H54 (cell line): ENCODE measurements at places on chromosomes 3 and 15.

DNA sequence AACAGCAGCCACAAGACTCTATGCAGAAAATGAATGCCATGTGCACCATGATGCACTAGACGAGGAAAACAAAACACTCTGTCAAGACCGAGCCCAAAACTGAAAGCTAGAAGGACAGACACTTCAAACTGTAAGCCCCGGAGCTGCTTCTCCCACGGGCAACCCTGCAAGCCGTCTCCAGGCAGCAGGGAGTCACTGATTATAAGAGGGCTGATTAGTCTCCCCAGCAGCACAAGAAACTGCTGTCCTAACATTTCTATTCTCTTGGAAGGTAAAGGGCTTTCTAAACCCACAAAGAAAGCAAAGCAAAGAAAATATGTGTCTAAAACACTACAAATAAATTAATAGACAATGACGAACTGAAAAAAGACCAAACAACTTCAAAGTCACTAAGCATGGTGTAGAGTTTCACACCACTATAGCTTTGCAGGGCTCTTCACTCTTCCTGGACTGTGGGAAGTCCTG is 15.5 kb downstream of the TBC1D2B start:
- DNase-seq: no peak

GRCh38 chr15:96354731-96355567 is 24.4 kb downstream of the NR2F2 start:
- no peak for DNase-seq

DNA sequence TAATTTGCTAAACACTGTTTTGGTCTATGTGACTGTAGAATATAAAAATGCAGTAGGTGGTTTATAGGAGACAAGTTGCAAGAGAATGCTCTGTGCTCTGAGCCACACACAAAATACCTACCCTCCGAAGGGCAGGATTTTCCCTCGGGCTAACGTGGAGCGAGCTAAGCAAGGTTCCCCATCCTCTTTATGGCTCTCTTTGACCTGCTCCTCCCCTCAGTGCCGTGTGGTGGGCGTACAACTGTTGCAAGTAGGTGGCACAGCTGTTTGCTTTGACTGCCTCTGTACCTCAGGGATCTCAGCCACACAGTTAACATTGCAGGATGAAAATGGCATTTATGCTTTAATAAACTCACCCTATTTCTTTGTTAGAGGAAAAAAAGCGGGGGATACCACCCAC is 339.1 kb downstream of the SATB1 start:
- DNase-seq: no peak

DNA sequence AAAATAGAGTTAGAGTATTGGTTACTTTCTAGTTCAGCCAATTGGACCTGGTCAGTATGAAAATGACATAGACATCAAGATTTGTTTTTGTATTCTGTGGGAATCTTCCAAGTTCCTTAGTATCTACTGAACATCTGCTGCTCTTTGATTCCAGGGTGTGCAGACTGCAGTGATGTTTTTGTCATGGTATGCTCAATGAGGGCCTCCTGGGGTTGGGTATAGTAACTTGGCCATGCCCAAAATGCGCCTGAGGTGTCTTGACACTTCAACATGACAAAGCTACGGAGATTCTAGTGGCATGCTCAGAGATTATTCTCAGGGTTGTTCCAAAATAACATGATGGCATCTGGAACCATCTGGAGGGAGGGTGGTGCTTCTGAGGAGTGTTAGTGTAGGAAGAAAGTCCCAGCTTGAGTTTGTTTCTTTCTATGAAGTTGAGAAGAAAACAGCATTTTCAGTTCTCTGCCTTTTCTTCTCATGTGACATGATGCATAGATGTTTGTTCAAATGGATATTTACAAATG is 313.5 kb upstream of the TBL1XR1 start:
- DNase-seq: no peak

- no peak for DNase-seq
These were observed 193.3 kb downstream of the CD47 start for GRCh38 chr3:107897471-107898061.

DNA sequence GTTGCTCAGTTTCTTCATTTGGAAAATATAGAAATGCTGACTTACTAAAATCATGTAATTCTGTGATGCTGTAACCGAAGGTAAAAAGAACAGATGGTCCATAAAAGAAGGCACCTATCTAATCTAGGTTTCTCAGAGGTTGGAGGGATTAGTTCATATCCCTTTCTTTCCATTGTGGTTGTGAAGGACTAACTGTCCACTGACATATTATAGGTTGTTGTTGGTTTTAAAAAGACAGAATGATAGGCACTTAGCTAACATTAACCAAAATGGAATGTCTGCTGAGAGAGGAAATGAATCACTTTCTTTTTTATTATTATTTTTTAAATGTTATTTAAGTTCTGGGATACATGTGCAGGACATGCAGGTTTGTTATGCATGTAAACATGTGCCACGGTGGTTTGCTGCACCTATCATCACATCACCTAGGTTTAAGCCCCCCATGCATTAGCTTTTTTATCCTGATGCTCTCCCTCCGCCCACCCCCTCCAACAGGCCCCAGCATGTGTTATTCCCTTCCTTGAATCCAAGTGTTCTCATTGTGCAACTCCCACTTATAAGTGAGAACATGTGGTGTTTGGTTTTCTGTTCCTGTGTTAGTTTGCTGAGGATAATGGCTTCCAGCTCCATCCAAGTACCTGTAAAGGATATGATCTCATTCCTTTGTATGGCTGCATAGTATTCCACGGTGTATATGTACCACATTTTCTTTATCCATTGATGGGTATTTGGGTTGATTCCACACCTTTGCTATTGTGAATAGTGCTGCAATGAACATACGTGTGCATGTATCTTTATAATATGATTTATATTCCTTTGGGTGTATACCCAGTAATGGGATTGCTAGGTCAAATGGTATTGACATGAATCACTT is 45.8 kb downstream of the ALDH1A2 start:
- no peak for DNase-seq

- no peak for DNase-seq
These were observed 24.4 kb downstream of the SEC61A1 start for GRCh38 chr3:128076483-128077201.

GRCh38 chr3:36221975-36222374 is 158.3 kb upstream of the STAC start:
- no peak for DNase-seq

DNA sequence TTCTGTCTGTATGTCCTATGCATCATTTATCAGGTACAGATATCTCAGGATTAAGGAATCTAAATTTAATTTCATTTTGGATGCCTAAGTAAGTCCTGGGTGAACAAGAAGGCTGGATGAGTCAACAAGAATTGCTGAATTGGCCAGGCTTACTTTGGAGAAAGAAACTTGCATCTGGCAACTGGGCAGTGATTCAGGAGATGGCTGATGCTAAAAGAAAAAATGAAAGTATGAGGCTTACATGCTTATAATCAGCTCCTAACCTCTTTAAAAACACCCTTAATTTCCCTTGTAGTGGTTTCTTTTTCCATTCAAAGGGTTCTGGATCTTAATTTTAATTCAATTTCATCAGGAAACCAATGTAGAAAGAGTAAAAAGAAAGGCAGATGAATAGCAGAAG is 228.8 kb upstream of the PEX5L start:
- no peak for DNase-seq

- DNase-seq: no peak
These were observed 461 bp upstream of the FNDC3B start for GRCh38 chr3:172038798-172039435.

GRCh38 chr3:192929146-192929545 is 11.5 kb upstream of the MB21D2 start:
- DNase-seq: no peak
